ENCODE measurements at places on chromosomes 16 and 17. TPM values are rescaled to one million over a fixed set of nuclear protein-coding genes. Genes with fewer than 3 reads are reported as not detected.

Gene RABEP1
- total RNA-seq, result 37.5 TPM

Gene ABCA3
- 3.9 TPM for total RNA-seq

Gene CMTM1
- total RNA-seq, result not detected

Gene CCL1
- total RNA-seq, result not detected

Gene CMTR2
- total RNA-seq, result 42.9 TPM

Gene PLD6
- total RNA-seq, result 3.6 TPM

Gene C16orf46
- total RNA-seq, result 0.24 TPM

Gene JPT2
- total RNA-seq, result 122 TPM

Gene TUBB3
- 7.0 TPM for total RNA-seq

Gene KRTAP4-9
- not detected for total RNA-seq

Gene TM4SF5
- total RNA-seq, result not detected

Gene NGFR
- total RNA-seq, result 0.48 TPM

Gene KRTAP16-1
- not detected for total RNA-seq

Gene ITGB4
- total RNA-seq, result 367 TPM

Gene EPN2
- 14.3 TPM for total RNA-seq

Gene EFCAB5
- under 0.01 TPM for total RNA-seq

Gene GPT2
- 48.8 TPM for total RNA-seq

Gene SRRM2
- 36.4 TPM for total RNA-seq

Gene DDX5
- total RNA-seq, result 276 TPM

Gene TEX14
- total RNA-seq, result under 0.01 TPM

Gene ASPA
- total RNA-seq, result not detected

Gene NEURL4
- total RNA-seq, result 17.6 TPM

Gene FBXW10B
- total RNA-seq, result 1.4 TPM

Gene KRT33B
- 0.24 TPM for total RNA-seq

Gene PRCD
- 3.1 TPM for total RNA-seq

Gene ARL5C
- not detected for total RNA-seq

Gene VTN
- not detected for total RNA-seq

Gene HAS3
- 35.4 TPM for total RNA-seq

Gene TTYH2
- 2.2 TPM for total RNA-seq

Gene DLG4
- 6.0 TPM for total RNA-seq

Gene KRTAP9-9
- total RNA-seq, result not detected

Gene LITAFD
- total RNA-seq, result not detected

Gene TEKT3
- total RNA-seq, result not detected

Gene HLF
- total RNA-seq, result 0.24 TPM

Gene TMIGD1
- not detected for total RNA-seq
